ENCODE measurements at places on chromosomes 13 and 19. TPM values are rescaled to one million over a fixed set of nuclear protein-coding genes. Genes with fewer than 3 reads are reported as not detected.

Gene ZNF426
- 9.2 TPM for total RNA-seq

Gene VSTM2B
- total RNA-seq = not detected

Gene NANOS3
- total RNA-seq = not detected

Gene PRSS57
- not detected for total RNA-seq

Gene CCDC70
- total RNA-seq = 0.54 TPM

Gene RNF225
- total RNA-seq = not detected

Gene MEDAG
- total RNA-seq = 3.7 TPM

Gene MEIOSIN
- not detected for total RNA-seq

Gene MYH14
- total RNA-seq = 0.27 TPM

Gene BRME1
- total RNA-seq = 0.13 TPM

Gene LILRA1
- not detected for total RNA-seq

Gene PSPN
- total RNA-seq = 0.84 TPM

Gene TMEM238
- total RNA-seq = not detected

Gene PSG2
- total RNA-seq = 0.07 TPM

Gene CEACAM19
- total RNA-seq = 5.1 TPM

Gene ZNF616
- 4.7 TPM for total RNA-seq

Gene ZNF229
- 2.8 TPM for total RNA-seq

Gene RTBDN
- not detected for total RNA-seq

Gene ZNF45
- total RNA-seq = 6.8 TPM

Gene ADGRE3
- not detected for total RNA-seq

Gene ZNF473
- 6.6 TPM for total RNA-seq

Gene ATXN8OS
- not detected for total RNA-seq

Gene C19orf67
- not detected for total RNA-seq

Gene GSX1
- total RNA-seq = not detected

Gene PDX1
- not detected for total RNA-seq

Gene SMIM24
- not detected for total RNA-seq

Gene ZNF442
- 2.5 TPM for total RNA-seq

Gene ZNF536
- total RNA-seq = not detected

Gene RASGRP4
- total RNA-seq = not detected

Gene ZNF880
- 12.8 TPM for total RNA-seq

Gene ADPRHL1
- 2.6 TPM for total RNA-seq

Gene GJB6
- total RNA-seq = not detected

Gene IGFL2
- not detected for total RNA-seq

Gene UHRF1
- 47.1 TPM for total RNA-seq

Gene CGB7
- 0.53 TPM for total RNA-seq

Gene OR7D2
- 0.10 TPM for total RNA-seq
